ENCODE measurements at places on chromosomes 13 and 19. TPM values are rescaled to one million over a fixed set of nuclear protein-coding genes. Genes with fewer than 3 reads are reported as not detected.

The FPR3 gene
- not detected for total RNA-seq

The FGF22 gene
- total RNA-seq, result 0.19 TPM

The ZSCAN18 gene
- 26.1 TPM for total RNA-seq

The FCGBP gene
- 8.7 TPM for total RNA-seq

The ZNF230 gene
- total RNA-seq, result 5.4 TPM
